Inflammatory macrophage treated with lipopolysaccharide for 1 hour (primary cell): ENCODE measurements at places on chromosomes 7 and 10.

DNA sequence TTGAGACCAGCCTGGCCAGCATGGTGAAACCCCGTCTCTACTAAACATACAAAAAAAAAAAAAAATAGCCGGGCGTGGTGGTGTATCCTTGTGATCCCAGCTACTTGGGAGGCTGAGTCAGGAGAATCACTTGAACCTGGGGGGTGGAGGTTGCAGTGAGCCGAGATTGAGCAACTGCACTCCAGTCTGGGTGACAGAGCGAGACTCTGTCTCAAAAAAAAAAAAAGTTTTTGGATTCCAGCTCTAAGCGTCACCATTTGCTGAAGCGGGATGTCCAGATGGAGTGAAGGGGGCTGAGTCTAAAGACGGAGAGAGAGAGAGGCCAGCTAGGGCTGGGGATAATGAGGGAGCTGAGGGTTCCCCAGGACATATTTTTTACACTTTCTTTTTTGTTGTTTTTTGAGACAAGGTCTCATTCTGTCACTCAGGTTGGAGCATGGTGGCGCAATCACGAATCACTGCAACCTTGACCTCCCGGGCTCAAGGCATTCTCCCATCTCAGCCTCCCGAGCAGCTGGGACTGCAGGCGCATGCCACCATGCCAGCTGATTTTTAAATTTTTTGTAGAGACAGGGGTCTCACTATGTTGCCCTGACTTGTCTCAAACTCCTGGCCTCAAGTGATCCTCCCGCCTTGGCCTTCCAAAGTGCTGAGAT, 9.4 kb upstream of the HK1 start:
- no peak for DNase-seq

DNA sequence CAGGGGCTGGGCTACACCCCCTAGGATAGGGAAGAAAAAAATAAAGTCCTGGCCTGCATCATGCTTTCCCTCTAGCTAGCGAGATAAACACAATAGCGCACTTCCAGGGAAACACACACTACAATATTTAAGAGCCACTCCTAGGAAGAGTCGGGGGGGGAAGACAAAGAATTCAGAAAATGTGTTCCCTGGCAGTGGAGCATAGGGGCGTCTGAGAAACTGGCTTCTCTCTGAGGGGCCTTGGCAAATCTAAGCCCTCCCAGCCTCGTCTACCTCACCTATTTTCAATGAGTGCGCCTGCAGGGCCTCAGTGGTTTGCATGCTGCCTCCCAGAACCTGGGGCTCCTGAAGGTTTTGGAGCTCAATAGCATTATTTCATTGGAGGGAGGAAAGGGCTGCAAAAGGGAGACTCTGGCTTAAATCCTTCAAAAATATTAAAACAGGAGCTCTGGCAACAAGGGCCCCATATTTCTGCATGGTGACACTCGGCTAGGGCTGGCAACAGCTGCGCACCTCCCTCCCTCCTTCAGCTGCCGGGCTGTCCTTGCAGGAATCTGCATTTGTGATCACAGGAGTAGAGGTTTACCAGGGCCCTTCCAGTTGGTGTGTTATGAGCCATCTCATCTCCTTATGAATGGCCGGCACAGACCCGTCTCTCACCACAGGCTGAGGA, 10.8 kb downstream of the ANXA11 start:
- no peak for DNase-seq

DNA sequence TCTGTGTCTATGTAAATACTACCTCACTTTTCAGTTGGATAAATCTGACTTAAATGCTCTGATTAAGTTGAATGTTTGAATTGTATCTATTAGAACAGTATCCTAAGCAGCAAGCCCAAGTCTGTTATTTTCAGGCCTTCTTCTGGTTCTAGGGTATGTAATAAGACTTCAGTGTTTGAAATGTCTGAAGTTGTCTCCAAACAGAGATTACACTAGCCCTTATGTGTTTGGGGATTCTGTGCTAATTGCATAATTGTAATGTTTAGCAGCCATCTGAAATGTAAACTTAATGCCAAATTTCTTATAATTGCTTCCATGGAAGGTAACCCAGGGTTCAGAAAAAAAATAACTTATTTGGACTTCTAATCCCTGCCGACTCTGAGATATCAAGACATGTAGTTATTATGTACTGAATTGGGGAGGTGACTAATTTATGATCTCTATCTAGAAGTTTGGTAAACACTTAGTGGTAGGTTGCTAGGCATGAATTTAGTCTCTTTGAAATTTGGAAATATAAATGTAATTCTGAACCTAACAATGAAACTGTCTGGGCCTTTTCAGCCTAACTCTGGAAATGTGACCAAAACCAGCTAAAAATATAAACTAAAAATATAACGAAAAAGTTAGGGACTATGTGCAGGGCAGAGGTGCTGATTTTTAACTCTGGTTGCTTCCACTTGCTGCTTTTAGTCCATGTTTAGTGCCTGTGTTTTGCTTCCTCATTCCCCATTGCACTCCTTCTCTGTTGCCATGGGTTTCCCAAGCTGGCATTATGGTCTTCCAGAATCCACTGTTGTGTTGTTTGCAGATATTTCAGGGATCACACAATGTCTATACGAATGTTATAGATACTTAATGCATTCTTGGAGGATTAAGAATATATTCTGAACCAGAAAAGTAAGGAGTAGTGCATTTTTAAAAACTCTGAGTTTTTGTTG, 54.8 kb downstream of the MCU start:
- no peak for DNase-seq

- no peak for DNase-seq
These were observed 7.0 kb downstream of the SHLD2 start for GRCh38 chr10:87101996-87102395.

- DNase-seq: peak; percentile 97
These were observed 1.3 kb upstream of the RASSF4 start for GRCh38 chr10:44958196-44958897.

GRCh38 chr7:124205526-124205925, 172.7 kb upstream of the TMEM229A start:
- DNase-seq: no peak

GRCh38 chr10:27388761-27389399, 115.2 kb upstream of the RAB18 start:
- no peak for DNase-seq

DNA sequence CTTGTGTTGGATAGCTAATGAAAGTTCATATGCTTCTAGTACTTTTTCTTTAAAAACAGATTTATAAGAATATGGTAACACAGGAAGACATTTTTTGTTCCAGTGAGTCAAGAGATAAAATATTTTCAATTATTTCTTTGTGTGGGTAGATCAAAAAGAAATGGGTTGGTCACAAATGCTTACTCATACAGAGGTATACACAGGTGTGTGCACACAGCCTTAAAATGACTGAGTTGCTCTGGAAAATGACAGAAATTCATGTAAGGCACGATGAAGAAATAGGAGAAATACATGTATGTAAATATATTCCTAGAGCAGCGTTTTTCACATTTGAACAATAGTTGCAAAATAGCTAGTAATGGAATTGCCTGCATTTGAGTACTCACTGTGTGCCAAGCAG, 66.0 kb downstream of the ST7 start:
- no peak for DNase-seq

DNA sequence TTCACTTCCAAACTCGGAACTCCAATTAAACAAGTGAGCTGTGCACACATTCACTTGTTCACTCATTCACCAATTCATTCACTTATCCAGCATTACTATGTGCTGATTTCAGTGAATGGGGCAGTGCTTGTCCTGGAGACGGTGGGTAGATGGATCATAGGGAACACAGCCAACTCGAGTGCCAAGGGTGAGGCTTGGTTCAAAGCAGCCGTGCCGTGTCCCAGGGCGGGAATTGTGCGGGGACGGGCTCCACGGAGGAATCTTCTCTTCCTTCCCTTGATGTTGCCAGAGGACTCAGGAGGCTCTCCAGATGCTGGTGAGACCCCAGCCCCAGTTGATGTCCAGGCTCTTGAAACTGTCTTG, 2.9 kb downstream of the SH2D4B start:
- DNase-seq: no peak
